ENCODE measurements at places on chromosomes 3 and 15.

DNA sequence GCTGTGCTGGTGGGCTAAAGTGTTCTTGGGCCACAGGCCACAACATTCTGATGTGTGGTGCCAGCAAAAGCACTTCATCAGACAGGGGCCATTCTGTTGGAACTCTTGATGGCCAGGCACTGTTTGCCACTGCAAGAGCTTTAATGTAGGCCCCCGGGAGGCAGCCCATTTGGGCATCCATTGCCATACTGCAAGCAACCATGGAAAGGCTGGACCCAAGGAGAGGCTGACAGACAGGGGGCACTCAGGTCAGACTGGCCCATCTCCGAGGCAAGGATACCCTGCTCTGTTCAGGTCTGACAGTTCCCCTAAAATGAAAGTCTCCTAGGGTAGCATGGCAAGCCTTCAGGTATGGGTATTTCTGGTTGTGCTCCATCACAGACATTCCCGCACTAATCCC lies 64.2 kb downstream of the FAM227B start:
- no peak for DNase-seq

- no peak for DNase-seq
Measured at GRCh38 chr3:191283400-191283799, 45.8 kb upstream of the CCDC50 start.

DNA sequence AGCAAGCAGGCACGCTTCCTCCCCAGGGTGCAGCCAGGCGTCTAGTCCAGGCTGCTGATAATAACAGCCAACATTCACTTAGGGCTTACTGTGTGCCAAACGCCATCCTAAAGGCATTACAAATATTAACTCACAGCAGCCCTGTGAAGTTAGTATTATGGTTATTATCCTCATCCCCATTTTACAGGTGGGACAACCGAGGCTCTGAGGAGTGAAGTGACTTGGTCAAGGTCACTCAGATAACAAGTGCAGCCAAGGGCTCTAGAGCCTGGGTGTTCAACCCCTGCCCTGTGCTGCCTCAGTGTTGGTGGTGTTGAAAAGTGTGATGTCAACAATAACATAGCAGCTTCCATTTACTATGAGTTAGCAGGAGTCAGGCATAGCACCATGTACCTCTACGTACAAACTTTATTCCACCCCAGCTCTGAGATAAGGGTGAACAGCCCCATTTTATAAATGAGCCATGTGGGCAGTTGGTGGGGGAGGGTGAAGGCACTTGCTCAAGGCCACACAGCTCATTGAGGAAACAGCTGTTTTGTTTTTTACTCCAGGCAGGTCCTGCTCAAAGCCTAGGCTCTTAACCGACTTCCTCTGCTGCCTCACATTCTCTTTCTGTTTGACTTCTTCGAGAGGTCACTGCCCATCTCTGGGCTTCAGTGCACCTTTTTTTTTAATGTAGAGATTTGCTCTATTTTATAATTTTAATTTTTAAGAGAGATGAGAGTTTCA lies 24.0 kb upstream of the TRH start:
- DNase-seq, result no peak

GRCh38 chr3:194938845-194939531 lies 253.3 kb downstream of the FAM43A start:
- DNase-seq, result no peak

DNA sequence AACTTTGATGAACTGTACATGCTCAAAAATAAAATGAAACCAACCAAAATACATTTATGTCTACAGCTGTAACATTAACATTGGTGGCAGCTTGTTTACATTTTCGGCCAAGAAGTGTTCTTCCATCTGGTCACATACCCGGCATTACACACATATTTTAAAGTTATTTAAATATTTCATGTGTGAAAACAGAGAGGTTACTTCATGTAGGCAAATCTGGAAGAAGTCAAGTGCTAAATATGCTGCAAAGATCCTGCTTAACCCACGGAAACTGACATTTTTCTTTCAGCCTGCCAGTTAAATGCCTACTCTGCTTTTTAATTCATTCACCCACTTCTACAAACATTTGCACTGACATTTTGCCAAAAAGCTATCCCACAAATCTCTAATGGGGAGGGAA lies 69.7 kb downstream of the MB21D2 start:
- no peak for DNase-seq

DNA sequence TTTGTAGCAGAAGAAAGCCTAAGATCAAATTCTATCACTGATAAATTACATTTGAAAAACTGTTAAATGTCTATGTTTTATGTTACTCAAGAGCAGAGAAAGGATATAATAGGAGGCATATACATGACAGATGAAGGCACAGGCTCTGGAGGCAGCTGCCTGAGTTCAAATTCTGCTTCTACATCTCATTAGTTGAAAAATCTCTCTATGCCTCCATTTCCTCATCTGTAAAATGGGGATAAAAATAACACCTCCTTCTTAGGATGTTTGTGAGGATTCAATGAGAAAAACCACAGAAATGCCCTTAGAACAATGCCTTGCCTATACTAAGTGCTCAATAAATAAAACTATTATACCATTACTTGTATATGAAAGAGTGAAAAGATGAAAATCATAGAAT lies 21.0 kb downstream of the TP53BP1 start:
- DNase-seq, result no peak

GRCh38 chr3:176920766-176921160 lies 276.5 kb downstream of the TBL1XR1 start:
- DNase-seq, result no peak

DNA sequence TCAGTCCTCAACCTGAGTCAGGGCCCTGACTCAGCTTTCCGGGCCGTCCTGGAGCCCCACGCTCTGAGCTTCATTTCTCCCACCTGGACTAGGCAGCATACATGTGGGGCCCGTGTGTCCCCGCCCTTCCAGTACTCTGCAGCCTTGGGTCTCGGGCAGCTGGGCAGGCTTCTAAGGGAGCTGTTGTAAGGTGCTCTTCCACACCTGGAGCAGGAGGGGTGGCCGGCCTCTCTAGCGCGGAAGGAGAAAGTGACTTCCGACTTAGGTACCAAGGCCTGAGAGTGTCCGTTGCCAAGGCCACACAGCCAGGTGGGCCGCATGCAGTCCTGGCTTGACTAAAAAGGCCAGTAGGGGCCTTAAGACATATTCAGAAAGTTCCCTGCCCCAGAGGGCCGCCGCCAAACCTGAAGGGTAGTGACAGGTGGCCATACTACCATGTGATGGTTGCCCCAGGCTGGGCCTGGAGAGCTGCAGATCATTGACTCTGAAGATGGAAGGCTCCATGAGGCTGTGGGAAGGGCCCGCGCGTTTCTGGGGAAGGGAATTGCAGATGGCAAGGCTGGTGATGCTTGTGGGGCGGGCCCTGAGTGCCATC lies 9.4 kb upstream of the SEMA3B start:
- DNase-seq, result no peak

DNA sequence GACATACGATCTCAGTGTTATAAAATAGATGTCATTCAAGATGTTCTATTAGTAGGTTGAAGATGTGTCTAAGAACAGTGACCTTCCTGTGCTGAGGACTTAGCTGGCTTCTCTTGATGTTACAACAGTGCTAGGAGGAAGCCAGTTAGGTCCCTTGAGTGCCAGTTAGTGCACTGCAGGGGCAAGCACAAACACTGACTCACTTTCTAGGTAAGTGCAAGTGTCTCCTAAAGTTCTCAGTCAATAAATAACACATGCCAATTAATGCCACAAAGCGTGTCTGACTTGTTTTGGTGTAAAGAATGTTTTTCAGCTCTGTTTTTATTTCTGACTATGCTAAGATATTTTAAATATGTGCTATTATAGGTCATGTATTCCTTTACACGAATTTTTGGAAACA lies 211.8 kb downstream of the NAALADL2 start:
- no peak for DNase-seq

- no peak for DNase-seq
Measured at GRCh38 chr3:187958432-187959003, 195.4 kb upstream of the LPP start.

DNA sequence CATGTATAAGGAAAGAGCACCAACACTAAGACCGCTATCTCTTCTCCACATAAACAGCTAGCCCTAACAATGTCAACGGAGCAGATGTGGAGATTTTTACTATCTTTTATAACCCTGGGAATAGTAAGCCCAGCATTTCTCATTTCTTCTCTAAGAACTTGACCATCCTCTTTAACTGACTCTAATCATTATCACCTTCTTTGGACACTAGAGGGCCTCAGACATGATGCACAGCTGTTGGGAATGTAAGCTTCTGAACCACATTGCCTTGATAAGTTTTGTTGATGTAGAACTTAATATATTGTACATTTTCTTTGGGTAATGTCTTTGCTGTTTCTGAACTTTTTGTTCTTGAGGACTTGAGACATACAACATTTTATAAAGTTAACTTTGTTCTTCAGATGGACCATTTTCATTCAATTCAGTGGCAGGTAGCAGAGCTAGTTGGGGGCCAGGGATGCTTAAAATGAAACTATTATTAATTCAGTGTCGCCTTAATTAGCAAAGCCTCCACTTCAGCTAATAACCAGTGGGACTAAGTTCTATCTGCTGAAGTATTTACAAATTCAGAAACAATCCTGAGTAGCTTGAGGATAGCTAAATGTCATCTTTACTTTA lies 9.6 kb upstream of the TAGLN3 start:
- DNase-seq, result no peak

- DNase-seq, result no peak
Measured at GRCh38 chr3:122800706-122801237, 5.9 kb downstream of the SLC49A4 start.

DNA sequence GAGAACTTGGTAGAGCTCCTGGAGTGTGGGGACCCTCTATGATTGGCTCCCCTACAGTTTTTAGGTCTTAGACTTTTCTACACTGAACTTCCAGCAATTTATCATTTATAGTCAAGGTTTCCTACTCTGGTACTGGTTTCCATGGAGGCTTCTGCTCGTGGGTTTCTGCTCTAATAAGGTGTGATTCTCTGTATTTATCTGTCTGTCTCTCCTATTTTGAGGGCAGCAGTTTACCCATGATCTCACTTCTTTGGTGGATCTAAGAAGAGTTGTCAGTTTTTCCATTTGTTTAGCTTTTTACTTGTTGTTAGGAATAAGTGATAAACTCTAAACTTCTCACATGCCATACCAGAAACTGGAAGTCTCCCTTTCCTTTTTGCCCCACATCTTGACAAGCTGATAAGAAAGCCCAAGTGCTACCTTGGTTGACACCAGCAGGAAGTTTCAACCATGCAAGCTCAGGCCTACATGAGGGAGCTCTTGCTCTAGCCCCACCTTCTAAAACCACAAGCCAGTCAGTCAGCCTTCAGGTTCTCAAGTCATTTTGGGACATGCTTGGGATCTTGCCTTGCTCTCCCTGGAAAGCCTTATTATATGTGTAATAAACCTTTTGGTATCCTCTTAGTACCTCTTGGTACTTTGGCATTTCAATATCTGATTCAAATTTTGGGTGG lies 10.0 kb downstream of the TIMMDC1 start:
- DNase-seq, result no peak

GRCh38 chr3:16254916-16255315 lies 9.8 kb downstream of the DPH3 start:
- no peak for DNase-seq
